ENCODE measurements at places on chromosomes 16 and 17.

DNA sequence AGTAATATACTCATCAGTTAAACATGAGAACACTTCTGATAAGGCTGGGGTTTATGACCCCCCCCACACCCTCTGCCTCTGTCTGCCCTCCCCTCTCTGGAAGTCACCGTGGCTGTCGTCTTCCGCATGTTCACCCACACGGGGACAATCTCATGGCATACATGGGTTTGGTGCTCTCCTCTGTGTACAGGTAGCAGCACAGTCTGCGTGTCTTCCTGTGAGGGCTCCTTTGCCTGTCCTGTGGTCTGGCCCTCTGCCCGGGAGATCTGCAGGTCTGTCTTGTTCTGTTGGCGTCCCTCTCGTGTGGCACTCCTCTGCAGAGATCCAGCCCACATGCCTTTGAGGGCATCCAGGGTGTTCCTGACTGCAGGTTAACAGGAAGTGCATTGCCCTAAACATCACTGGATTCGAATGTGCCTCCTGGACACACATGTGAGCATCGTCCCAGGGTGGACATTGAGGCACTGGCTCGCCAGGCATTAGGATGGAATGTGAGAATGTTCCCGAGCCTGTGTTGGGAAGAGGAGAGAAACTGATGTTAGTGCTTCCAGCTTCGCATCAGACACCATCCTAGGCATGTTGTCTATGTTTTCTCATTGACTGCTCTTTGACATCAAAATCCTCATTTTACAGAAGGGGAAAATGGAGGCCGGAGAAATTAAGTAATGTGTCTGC, 54.5 kb downstream of the NKD1 start:
- peak; percentile 43 for DNase-seq

GRCh38 chr16:85286951-85287814, 174.9 kb upstream of the CIBAR2 start:
- DNase-seq: no peak

DNA sequence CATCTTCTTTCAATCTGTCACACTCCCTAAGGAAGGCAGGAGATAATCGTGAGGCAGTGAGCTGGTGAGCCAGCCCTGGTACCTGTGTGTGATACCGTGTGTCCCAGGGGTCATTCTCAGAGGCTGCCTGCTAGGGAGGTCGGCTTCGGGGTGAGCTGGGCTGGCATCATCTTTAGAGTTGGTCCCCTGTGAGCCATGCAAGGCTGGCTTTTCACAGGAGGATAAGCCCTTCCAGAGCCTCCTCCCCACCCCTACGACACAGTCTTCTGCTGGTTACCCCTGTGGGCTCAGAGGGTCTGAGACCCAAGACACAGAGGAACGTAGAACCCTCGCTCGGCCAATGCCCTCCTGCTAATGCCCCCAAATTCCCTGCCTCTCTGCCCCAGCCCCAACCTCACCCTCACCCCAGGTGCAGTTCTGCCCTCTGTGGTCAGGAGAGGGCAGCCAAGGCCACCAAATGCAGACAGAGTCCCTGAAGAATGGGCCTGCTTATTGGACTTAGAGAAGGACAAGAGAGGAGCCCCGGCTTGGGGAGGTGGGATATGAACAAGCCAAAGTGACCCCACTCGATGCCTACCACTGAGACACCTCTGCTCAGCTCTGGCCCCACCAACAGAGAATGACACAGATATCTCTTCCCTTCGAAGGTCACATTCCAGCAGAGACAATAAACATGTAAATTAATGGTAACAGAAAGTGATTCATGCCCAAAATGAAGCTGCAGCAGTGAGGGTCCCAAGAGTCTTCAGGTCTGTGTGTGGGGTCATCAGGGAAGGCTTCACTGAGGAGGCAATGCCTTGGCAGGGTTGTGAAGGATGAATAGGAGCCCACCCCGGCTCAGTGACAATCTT, 80.8 kb upstream of the CCL1 start:
- DNase-seq: no peak

GRCh38 chr16:19210968-19211367, 42.9 kb downstream of the SYT17 start:
- no peak for DNase-seq

GRCh38 chr17:67229109-67229955, 15.7 kb downstream of the HELZ start:
- DNase-seq: no peak

DNA sequence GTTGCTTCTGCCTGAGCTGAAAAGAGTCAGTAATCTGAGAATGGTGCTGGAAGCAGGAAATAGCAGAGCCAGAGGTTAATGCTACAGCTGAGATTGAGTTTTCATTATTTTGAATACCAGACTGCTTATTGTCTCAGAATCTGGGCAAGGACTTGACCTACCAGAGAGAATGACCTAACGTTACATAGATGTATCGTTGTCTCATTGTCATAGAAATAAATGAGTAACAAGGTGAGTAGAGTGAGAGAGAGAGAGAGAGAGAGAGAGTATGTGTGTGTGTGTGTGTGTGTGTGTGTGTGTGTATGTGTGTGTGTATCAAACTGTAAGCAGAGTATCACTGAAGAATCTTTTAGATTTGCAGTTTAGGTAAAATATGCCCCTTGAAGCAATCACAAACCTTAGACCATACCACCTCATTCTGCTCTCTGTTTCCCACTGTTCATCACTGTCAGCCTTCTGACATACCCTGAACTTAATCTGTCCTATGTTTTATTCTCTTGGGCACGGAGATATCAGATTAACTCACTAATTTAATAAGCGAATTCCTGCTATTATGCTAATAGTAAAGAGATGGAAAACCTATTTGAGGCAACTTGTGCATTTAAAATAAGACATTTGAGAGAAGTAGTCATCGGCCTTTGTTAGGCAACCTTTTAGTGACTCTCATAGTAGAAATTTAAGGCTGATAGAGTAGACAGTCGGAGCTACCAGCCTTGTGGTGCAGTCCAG, 87.8 kb downstream of the CYB561 start:
- no peak for DNase-seq

DNA sequence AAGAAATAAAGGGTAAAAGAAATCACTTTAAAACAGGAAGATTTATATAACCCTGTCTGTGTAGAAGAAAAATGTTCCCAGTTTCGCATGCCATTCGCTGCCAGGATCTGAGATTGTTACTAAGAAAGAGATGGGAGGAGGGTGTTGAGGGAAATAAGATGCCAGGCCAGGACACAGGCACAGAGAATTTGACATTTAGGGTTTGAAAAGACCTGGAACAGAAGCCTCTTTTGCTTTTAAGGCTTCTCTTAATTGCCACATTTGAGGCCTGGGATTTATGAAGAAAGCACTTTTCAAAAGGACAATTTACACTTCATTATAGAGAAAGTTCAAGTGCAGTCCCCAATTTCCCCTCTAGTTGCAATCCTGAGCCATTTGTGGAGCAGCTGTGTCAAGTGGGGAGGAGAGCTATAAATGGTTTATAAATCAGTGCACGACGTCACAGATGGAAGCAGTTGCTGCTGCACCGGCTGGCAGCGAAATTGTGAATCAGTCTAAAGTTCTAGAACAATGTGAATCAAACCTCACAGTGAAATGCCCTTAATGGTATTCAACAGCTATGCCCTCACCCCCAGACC, 26.5 kb upstream of the C16orf87 start:
- DNase-seq: no peak

DNA sequence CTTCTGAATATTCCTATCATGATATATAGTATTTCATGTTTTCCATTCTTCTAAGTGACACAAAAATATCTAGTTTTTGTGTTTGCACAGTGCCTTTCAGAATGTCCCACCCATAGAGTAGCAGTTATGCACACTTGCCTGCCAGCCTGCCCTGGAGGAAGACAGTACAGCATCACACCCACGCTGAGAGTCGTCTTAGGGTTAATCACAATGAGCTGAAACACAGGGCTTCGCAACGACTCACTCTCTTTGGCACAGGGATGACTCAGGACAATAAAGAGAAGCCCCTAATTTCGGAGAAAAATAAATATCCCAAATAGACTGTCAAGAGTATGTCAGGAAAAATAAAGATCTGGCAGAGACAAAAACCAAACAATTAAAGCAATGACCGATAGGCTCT, 11.6 kb upstream of the NDUFAB1 start:
- DNase-seq: no peak

DNA sequence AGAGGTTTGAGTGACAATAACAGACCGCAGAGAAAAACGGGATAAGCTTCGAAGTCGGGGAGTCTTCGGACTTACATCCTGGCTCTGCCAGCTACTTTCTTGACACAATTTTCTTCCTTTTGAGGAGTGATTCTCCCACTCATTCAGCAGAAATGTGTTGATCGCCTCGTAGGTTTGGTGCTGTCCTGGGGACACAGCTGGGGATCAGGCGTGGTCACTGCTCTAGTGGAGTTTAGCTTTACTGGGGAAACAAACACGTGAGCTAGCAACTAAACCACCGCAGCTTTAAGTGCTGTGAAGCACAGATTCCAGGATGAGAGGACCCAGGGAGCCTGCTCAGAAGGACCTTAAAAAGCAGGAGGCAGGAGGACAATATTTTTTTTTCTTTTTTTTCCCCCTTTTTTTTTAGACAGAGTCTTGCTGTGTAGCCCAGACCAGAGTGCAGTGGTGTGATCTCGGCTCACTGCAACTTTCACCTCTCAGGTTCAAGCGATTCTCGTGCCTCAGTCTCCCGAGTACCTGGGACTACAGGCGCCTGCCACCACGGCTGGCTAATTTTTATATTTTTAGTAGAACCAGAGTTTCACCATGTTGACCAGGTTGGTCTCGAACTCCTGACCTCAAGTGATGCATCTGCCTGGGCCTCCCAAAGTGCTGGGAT, 858 bp downstream of the NUBP1 start:
- DNase-seq: no peak

GRCh38 chr16:48279199-48279598, 31.9 kb upstream of the ABCC11 start:
- DNase-seq: no peak

- DNase-seq: no peak
Measured at GRCh38 chr16:20897922-20898321, 2.2 kb downstream of the DCUN1D3 start.

DNA sequence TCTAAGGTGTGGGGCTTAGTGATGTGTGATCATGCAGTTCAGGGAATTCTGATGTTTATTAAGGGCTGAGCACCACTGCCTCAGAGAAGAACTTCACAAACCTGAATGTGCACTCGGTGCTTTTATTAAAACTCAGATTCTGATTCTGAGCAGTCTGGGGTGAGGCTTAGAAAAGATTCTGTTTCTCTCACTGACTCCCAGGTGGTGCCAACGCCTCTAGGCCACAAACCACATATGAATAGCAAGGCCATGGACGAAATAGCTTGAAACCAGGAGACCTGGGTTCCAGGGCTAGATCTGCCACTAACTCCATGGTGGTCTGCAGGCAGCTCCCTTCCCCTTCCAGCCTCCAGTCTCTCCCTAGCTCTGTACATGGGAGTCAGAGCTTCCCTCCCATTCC, 169.1 kb downstream of the HS3ST3B1 start:
- no peak for DNase-seq

DNA sequence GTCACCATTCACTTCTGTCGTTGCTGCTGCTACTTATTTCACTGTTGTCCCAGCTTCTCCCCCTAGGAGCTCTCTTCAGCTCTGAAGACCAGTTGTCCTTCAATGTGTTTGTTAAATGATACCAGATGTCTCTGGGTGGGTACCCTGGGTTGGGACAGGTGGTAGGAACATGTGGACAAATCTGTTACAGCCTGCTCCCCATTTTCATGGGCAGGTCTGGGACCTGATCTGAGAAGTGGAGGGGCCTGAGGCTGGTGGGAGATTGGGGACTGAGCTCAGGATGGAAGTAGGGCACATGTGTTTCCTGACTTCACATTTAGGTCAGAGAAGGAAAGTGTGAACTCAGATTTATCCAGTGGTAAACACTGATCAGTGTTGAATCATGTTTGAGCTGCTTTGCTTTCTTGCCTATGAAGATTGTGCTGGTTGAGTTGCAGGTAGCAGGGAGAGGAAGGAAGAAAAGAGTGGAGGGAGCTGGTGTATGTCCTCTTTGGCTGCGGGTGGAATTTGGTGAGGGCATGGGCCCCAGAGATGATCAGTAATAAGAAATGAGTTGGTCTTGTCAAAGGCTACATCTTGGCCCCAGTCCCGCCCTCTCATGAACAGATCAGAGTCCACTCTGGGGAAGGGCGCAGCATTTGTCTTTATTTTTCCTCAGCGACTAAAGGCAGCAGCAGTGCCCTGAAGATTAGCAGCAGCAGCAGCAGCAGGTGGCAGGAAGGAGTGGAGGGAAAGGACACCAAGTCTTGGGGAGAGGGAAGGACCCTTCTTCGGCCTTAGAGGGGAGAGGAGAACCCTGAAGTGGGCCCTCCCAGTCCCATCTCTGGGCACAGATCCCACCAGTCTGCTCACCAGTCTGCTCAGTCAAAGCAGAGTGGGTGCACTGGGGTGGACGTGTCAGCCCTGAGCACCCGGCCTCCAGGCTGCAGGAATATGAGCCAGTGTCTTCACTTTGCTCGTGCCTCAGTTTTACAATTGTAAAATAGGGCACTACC, 6.1 kb upstream of the EFTUD2 start:
- no peak for DNase-seq

- no peak for DNase-seq
Measured at GRCh38 chr17:50598487-50598886, 36.2 kb upstream of the ABCC3 start.

DNA sequence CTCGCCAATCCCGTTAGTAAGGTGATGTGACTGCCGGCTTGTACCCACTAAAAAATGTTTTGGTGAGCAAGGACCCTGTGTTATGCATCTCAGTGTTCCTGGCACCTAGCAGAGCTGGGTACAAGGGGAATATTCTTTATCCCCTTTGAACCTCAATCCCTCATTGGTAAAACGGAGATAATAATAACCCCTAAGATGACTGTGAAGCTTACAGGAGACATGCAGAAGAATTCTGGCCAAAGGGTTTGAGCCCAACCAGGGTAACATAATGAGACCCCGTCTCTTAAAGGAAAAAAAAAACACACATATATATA, 896 bp downstream of the GGA2 start:
- DNase-seq: no peak

DNA sequence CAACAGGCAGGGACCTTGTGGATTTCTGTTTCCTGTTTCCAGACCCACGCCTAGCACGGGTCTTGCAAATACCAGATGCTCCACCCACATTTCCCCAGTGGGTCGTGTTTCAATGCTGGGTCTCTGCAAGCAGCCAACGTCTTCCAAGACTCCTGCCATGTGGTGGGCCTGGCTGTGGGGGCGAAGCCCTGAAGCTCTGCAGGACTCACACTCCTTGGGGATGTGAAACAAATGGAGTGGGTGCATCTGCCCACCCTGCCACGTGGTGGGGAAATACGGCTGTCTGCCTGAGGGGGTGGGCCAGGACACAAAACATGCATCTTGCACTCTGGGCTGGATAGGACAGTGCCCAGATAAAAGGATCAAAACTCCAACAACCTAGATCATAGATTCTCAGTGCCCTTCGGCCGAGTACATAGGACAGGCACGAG, 32.6 kb downstream of the FA2H start:
- no peak for DNase-seq

GRCh38 chr17:30308406-30308805, 16.7 kb upstream of the BLMH start:
- no peak for DNase-seq

DNA sequence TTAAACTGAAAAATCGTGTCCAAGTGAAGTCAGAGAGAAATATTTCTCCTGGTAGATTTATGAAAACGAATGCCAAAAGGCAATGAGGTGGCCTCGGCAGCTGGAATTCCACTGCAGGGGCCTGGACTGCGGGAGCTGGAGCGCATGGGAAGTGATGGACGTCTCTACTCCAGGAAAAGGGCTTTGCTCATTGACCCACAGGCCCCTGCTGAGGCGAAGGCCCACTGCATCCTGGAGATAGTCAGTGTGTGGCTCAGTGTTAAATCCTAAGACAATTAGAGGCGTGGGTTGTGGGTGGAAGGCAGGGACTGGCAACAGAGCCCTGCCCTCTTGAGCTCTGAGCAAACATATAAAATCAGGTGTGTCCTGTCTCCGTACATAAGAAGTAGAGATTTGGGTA, 191.4 kb downstream of the SLC39A11 start:
- no peak for DNase-seq

- no peak for DNase-seq
Measured at GRCh38 chr16:65665586-65665985, 543.7 kb upstream of the CDH11 start.

Measured in T-helper 22 cell (primary cell).